ENCODE measurements at places on chromosomes 6 and 20. TPM values are rescaled to one million over a fixed set of nuclear protein-coding genes. Genes with fewer than 3 reads are reported as not detected.

GRCh38 chr6:14384175-14384949 is 266.8 kb downstream of the CD83 start:
- no peak for DNase-seq

DNA sequence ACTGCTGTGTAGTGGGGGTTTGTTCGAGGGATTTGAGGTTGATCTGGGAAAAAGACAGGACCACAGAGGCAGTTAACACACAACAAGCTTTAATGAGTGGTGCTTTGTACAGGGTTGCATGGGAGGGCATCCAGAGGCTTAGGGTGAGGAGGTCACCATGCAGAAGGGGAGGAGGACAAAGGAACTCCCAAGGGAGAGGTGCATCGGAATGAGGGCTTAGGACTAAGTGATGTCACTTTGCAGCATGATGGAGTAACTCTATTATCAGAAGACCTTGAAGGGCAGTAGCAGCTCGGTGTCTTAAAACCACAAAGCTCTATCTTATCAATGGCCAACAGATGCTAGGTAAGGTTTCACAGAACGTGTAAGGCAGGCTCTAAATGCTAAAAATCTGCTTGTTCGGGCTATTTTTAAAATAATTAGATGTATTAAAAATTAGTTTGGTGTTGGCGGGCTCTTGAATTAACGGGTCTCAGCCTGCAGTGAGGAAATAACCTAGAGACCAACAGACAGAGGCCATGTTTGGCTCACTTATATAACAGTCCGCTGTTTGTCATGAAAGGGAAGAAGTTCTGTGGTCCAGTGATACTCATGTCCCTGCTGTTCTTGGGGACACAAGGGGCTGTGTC is 37.9 kb downstream of the MAN1A1 start:
- no peak for DNase-seq

- peak; percentile 88 for DNase-seq
These were observed 677.4 kb upstream of the CITED2 start for GRCh38 chr6:140051521-140052512.

DNA sequence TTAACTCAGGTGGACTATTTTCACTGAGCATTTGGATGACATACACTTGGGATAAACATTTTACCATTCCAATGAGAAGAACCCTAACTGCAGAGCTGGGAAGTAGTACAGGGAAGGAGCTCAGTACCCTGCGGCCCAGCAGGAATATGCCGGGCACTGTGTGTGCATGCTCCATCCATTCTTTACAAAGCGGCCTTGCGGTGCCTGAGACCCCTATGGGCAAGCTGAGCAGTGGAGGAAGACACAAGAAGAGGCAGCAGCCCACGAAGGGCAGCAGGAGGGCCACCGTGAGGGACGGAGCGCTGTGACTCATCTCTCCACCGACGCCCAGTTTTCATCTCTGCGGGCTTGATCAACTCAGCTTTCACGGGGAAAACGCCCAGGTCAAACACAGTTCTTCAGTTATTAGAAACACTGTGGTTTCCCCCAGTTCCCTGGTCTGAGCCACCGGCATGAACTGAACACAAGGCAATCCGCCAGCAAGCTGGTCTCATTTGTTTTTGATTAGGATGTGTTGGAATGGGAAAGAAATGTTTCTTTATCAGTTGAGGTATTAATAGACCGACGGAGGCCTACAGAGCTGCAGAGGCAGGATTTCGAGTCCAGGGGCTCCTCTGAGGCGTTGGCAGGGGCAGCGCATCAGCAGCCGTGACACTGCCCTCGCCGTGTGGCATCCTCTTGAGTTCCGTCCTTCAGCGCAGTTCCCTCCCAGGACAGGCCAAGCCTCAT is 44.9 kb downstream of the IRF4 start:
- peak; percentile 11 for DNase-seq

The SLC44A4 gene
- 0.12 TPM for polyA plus RNA-seq

The NR2E1 gene
- polyA plus RNA-seq, result not detected
